ENCODE measurements at places on chromosomes 5 and 9.

DNA sequence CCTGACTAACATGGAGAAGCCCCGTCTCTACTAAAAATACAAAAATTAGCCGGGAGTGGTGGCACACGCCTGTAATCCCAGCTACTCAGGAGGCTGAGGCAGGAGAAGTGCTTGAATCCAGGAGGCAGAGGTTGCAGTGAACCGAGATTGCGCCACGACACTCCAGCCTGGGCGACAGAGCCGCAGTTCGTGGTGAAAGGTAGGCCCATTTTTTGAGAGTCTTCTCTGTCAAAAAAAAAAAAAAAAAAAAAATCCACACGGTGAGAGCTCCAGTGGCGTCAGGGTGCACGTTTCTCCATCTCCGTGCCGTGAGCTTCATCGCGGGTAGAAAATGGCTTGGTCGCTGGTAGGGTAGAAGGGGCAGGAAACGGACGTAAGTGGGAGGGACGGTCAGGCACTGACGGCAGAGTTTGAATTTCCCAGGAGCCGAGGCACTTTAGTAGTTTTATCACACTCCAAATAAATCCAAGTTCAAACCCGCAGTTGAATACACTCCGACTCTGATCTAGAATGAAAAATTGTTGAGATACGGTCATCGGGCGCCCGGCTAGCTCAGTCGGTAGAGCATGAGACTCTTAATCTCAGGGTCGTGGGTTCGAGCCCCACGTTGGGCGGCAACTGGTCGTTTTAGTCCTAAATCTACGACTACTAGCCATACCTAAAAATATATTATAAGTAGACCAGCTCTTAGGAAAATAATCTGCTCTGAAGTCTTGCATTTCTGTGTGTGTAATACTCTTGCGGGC, 2.4 kb upstream of the TRIM7 start:
- peak; percentile 89 for DNase-seq

- DNase-seq, result no peak
These were observed 136.7 kb downstream of the GCNT1 start for GRCh38 chr9:76595645-76596044.

DNA sequence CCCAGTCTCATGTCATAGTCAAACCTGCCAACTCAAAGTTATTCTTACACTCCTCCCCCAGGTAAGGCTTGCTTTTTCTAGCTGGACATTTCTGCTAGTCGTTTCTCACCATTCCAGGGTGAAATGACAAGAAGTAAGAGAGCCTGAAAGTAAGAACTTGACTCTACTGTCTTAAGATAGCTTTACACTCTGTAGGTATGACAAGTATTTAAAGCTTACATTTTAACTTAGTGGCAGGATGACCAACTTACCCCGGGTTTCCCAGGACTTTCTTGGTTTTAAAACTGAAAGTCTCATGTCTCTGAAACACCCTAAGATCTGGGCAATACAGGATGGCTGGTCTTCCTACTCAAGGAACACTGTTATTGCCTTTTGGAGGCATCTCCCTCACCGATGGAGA, 67.5 kb upstream of the PIK3R1 start:
- no peak for DNase-seq

DNA sequence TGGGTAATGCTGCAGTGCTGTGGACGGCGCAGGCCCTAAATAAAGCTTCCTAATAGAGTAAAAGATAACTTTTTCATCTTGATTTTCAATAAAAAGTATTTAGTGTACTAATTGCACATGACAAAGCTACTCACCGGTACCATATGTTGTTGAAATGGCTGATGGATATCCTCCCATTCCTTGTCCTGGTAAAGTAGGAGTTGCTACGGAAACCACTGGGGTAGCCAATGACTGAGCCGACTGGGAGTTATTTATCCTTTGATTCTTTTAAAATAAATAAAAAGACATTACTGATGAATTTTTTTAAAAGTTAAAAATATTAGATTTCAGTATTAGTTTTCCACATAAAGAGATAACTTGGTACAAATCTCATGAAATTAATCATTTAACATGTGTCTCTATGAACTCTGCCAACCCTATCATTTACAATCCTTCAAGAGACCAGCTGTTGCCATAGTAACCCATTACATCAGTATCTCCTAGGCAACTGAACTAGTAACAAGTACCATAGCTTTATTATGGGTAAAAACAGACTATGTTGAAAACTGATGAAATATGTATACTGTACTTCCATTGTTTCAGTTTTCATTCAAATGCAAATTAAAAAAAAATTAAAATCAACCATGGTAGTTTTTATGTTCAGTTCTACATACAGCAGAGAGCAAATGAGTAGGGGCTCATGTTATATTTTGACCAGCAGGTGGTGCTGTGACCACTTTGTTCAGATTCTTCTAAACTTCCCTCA, 153.7 kb downstream of the MEF2C start:
- peak; percentile 74 for DNase-seq

GRCh38 chr5:83711982-83712601, 8.6 kb downstream of the HAPLN1 start:
- DNase-seq, result peak; percentile 44

DNA sequence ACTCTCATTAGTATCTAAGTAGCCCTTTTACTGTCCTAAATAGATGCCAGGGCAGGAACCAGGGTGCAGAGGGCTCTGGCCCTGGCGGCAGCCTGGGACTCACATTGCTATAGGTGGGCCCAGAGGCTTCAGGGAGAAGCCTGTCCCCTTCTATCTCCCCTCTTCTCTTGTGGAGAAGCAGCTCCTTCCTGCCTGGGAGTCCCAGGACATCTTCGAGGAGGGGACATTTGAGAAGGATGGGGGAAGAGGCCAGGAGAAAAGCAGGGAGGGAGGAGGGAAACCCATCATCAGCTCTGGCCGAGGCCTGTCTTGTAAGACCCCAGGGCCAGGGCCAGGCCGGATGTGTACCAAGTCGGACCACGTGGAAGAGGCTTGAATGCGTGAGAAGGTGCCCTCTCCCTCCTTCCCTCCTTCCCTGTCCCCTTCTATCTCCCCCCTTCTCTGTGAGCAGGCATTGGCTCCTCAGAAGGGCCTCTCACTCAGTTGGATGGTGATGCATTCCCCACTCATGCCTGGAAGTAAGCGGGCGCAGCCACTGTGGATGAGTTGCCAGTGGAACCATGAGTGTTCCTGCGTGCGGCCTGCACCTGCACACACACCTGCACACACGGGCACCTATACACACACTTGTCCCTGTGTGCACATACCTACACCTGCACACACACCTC, 20.7 kb upstream of the LPCAT1 start:
- no peak for DNase-seq

- no peak for DNase-seq
These were observed 277.6 kb upstream of the ADAMTS16 start for GRCh38 chr5:4862500-4862899.

- no peak for DNase-seq
These were observed 20.2 kb downstream of the ATPSCKMT start for GRCh38 chr5:10229306-10230048.

DNA sequence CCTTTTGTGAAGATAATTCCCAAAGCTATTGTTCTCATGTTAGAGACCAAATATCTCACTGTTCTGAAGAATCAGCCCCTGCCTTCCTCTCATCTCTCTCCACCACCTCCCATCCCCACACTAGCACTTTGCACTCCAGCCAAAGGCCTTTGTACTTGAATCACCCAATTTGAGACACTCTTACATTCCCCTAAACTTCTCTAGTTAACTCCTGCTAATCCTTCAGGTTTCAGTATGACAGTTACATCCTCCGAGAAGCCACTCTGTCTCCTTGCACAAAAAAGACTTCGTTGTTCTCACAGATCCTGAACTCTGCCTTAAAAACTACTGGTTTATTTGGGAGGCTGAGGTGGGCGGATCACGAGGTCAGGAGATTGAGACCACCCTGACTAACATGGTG, 227.5 kb downstream of the PIK3R1 start:
- DNase-seq, result no peak

GRCh38 chr5:81826128-81826527, 75.2 kb upstream of the SSBP2 start:
- no peak for DNase-seq

All from activated CD8-positive, alpha-beta T cell treated with anti-CD3 and anti-CD28 coated beads, Interleukin-2, amount 10 ng/mL, durations not matched to agents 7 days and 5 days (primary cell).